ENCODE measurements at places on chromosomes 4 and X. TPM values are rescaled to one million over a fixed set of nuclear protein-coding genes. Genes with fewer than 3 reads are reported as not detected.

EXOC1L gene
- polyA plus RNA-seq = 0.20 TPM

RNF150 gene
- 13.6 TPM for polyA plus RNA-seq

APLN gene
- polyA plus RNA-seq = 2.4 TPM

TMEM35A gene
- 9.7 TPM for polyA plus RNA-seq

EDA2R gene
- 1.3 TPM for polyA plus RNA-seq

Measured in left lung (tissue), 14 donors.